ENCODE measurements at places on chromosomes 12 and 14. TPM values are rescaled to one million over a fixed set of nuclear protein-coding genes. Genes with fewer than 3 reads are reported as not detected.

TMPRSS12 gene
- polyA plus RNA-seq: not detected

PIP4P1 gene
- 32.9 TPM for polyA plus RNA-seq

CCDC184 gene
- 3.4 TPM for polyA plus RNA-seq

UBE2N gene
- 36.1 TPM for polyA plus RNA-seq

ZFP36L1 gene
- 336 TPM for polyA plus RNA-seq

TTC9 gene
- 0.27 TPM for polyA plus RNA-seq

RNF212B gene
- not detected for polyA plus RNA-seq

GPRC5D gene
- polyA plus RNA-seq: 0.22 TPM

IRAK3 gene
- 1.8 TPM for polyA plus RNA-seq

PLEK2 gene
- 130 TPM for polyA plus RNA-seq

SSPN gene
- polyA plus RNA-seq: 32.8 TPM

NACA gene
- 2,768 TPM for polyA plus RNA-seq

ADAMTS20 gene
- polyA plus RNA-seq: not detected

OTX2 gene
- 0.06 TPM for polyA plus RNA-seq

MYRFL gene
- polyA plus RNA-seq: 0.38 TPM

SLC24A4 gene
- 0.98 TPM for polyA plus RNA-seq

SMCO2 gene
- polyA plus RNA-seq: not detected

ADAM21 gene
- 0.10 TPM for polyA plus RNA-seq

TAS2R8 gene
- not detected for polyA plus RNA-seq

C1QL4 gene
- not detected for polyA plus RNA-seq

OAS1 gene
- polyA plus RNA-seq: 12.1 TPM

MDP1 gene
- 19.4 TPM for polyA plus RNA-seq

RTL1 gene
- 0.06 TPM for polyA plus RNA-seq

RIPK3 gene
- 1.5 TPM for polyA plus RNA-seq

DDX51 gene
- polyA plus RNA-seq: 21.9 TPM
